Suppressor macrophage treated with lipopolysaccharide for 1 hour (primary cell): ENCODE measurements at places on chromosomes 2 and 18.

GRCh38 chr2:45706033-45706432 is 54.6 kb downstream of the PRKCE start:
- no peak for DNase-seq

GRCh38 chr2:118940486-118941120 is 1.4 kb upstream of the MARCO start:
- DNase-seq = peak; percentile 89

- no peak for DNase-seq
Measured at GRCh38 chr2:52343706-52344266, 1311.9 kb upstream of the NRXN1 start.

DNA sequence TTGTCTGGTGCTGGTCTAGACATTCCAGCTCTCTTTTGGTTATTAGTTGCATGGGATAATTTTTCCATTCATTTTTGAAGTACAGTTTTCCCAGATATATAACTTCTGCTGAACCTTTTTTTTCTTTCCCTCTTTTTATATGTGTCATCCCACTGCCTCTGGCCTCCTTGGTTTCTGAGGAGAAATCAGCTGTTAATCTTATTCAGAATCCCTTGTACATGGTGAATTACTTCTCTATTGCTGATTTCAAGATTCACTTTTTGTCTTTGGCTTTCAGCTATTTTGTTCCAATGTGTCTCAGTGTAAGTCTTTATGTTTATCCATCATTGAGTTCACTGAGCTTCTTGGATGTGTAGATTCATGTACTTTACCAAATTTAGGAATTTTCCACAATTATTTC is 99.7 kb downstream of the ARHGEF4 start:
- no peak for DNase-seq

DNA sequence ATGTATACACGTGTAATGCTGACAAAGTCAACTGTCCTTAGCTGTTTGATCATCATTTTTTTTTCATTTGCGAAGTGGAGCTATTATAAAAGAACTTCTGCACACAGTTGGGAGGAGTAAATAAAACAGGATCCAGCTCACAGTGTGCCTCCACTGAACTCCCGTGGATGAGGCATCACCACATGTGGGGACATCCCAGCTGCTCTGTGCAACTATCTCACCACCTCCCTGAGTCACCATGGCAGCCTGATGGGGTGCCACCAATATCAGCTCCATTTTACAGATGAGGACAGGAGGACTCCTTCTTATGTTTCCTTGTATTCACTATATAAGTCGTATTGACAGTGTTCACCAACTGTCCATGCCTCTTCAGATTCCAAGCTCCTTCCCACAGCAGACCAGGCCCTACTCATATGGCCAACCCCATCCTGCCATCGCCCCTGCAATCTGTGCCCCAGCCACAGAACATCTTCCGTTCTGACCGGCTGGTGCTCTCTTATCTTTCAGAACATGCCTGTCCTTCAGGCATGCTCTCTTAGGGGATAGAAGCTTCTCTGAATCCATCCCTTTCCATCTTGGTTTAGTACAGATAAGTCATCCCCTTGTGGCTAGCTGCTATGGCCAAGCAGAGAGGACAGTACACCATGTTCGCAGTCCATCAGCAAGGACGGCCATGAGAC is 288.1 kb downstream of the RNF144A start:
- DNase-seq = peak; percentile 41

DNA sequence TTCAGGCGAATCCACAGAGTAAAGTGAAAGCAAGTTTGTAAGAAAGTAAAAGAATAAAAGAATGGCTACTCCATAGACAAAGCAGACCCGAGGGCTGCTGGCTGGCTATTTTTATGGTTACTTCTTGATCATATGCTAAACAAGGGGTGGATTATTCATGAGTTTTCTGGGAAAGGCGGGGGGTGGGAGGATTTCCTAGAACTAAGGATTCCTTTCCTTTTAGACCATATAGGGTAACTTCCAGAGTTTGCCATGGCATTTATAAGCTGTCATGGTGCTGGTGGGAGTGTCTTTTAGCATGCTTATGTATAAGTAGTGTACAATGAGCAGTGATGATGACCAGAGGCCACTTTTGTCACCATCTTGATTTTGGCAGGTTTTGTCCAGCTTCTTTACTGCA is 59.8 kb downstream of the SLC4A3 start:
- no peak for DNase-seq

- peak; percentile 67 for DNase-seq
Measured at GRCh38 chr18:3869848-3870247, 419.9 kb downstream of the TGIF1 start.

DNA sequence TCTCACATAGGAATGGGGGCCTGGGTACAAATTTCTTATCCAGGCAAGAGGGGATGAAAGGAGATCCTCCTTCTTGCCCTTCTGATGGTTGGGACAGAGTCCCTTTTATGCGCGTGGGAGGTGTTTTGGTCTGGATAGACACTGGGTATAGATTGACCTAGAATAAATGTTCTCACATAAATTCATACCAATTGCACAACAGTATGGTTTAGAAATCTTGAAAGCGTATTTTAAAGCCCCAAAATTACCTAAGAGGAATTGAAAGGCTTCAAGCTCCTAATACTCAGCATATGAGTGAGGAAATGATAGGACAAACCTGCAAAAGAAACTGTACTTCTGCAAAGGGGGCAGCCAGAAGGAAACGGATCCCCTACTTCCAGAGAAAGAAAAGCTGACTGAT is 2.6 kb upstream of the BCL2 start:
- peak; percentile 66 for DNase-seq

GRCh38 chr2:188114014-188114413 is 177.7 kb upstream of the GULP1 start:
- DNase-seq = no peak

GRCh38 chr2:10439185-10439879 is 8.8 kb downstream of the ODC1 start:
- DNase-seq = no peak

GRCh38 chr2:66508484-66509071 is 73.7 kb downstream of the MEIS1 start:
- DNase-seq = peak; percentile 30

DNA sequence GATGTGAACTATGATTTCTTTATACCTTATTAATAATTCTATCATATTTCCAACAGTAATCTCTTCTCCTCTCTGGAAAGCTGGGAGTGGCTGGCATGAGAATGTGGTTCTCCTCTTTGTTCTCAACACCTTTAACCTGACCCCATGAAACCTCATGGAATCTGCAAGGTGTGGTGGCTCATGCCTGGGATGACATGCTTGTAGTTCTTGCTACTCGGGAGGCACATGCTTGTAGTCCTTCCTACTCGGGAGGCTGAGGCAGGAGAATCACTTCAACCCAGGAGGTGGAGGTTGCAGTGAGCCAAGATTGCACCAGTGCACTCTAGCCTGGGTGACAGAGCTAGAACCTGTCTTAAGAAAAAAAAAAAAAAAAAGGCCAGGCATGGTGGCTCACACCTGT is 10.8 kb upstream of the CDCA7 start:
- DNase-seq = no peak

GRCh38 chr2:44479127-44479887 is 117.6 kb downstream of the CAMKMT start:
- peak; percentile 88 for DNase-seq

- DNase-seq = no peak
Measured at GRCh38 chr2:11027195-11027594, 115.5 kb downstream of the KCNF1 start.

DNA sequence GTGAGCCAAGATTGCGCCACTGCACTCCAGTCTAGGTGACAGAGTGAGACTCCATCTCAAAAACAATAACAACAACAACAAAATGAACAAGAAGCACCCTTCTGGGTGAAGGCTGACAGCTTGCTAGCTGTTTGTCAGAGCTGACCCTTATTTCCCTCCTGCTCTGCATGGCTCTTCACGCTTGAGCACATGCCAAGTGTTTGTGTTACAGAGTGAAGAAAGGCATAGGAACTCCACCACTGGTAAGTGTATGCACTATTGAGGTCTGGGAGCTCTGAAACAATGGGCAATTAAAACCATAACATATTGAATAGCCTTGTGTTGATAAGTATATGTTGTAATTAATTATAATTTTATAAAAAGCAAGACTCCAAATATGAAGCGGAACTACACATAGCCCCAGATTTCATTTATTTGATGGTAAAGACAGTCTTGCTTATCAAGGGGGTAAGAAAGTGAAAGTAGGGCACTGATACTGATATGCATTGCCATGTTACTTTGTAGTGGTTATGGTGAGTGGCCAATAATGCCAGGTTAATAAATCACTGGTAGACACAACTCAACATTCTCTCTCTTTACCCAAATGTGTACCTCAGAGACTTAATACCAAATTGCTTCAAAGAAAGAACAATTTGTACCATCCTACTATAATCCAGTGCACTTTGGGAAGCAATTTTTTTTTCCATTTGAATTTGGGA is 163.4 kb downstream of the VWC2L start:
- DNase-seq = no peak

- no peak for DNase-seq
Measured at GRCh38 chr18:49123431-49123830, 172.7 kb upstream of the SMAD7 start.

DNA sequence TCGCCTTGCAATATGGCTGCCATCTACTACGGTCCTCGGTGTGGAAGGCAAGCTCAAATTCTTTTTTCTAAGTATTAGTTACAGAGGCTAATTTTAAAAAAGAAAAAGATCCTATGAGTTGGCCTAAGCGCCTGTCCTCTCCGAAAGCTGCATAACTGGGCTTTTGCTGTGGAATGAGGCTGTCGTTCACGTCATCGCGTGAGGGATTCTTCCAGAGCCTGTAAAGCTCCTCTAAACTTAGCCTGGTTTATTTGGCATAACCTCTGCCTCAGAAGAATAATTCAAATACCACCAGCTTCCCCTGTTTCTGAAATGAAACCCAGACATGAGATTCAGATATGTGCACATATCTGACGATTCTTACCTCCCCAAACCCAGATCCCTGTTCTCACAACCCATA is 187.4 kb downstream of the DNER start:
- no peak for DNase-seq
